ENCODE measurements at places on chromosomes 16 and 17.

DNA sequence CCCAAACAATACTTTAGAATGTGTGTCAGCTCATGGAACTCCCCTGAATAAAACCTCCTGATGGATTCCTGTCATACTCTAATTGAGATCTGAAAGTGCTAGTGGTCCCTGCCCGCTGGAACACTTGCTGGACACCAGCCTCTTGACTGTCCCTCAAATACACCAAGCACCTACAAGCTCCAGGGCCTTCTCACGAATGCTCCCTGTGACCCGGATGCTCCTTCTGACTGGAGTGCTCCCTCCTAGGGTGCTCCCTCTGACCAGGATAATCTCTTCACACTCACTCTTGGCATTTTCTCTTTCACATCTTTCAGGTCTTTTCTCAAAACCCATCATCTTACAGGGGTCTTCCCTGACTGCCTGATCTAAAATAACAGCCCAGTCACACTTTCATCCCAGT lies 205.9 kb downstream of the SLC39A11 start:
- no peak for DNase-seq

DNA sequence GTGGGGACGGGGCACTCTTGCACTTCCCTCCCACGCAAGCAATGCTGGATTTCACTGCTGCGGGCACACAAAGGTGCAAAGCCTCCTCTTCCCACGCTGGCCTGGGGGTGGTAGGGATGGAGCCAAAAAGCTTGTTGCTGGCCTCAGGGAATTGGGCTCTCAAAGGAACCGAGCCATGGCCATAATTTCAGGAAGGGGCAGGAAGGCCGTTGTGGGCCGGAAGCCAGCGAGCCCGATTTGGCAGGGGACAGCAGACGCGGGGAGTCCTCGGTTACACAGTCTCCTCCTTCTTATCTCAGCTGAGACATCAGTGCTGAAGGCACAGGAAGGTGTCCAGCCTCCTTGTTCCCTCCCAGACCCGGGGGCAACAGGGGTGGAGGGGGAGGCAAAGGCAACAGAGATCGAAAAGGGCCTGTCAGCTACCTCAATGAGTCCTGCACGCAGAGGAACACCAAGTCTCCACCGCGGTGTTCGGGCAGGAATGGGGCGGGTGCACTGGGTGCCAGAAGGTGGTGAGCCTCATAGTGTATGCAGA lies 59.5 kb downstream of the SLFN11 start:
- DNase-seq, result peak; percentile 70

GRCh38 chr17:11495613-11496012 lies 102.7 kb upstream of the DNAH9 start:
- no peak for DNase-seq

- no peak for DNase-seq
Measured at GRCh38 chr17:36784633-36785032, 152.6 kb upstream of the LHX1 start.

GRCh38 chr17:76440751-76441362 lies 12.1 kb downstream of the UBE2O start:
- DNase-seq, result no peak

DNA sequence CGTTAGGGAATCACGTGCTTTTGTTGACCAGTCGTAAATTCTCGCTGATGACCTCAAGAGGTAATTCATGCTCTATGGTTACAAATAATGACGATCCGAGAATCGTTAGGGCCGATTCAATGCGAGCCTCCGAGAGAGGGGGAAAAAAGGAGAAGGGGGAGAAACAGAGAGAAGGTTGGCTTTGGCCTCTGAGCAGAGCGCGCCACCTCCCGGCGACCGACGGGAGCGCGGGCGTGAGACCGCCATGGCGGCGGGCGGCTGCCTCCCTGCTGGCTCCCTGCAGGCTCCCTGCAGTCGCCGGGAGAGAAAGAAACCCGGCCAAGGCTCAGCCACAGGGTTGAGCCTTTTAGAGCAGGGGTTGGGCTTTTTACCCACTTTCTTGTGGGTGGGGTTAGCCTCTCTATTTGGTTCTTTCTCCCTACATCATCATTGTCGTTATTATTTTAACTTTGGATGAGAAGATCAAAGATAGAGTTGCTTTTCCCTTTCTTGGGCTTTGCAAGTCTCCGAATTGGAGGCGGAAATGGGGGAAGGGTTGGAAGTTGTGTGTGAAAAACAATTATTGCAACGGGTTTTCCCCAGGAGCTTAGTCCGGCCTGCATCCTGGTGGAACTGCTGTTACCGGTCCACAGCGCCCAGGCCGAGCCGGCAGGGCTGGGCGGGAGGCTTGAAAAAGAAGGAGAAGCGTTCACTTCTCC lies 410 bp upstream of the HOXB5 start:
- DNase-seq, result peak; percentile 93

GRCh38 chr16:58853854-58854791 lies 120.0 kb upstream of the GOT2 start:
- no peak for DNase-seq

DNA sequence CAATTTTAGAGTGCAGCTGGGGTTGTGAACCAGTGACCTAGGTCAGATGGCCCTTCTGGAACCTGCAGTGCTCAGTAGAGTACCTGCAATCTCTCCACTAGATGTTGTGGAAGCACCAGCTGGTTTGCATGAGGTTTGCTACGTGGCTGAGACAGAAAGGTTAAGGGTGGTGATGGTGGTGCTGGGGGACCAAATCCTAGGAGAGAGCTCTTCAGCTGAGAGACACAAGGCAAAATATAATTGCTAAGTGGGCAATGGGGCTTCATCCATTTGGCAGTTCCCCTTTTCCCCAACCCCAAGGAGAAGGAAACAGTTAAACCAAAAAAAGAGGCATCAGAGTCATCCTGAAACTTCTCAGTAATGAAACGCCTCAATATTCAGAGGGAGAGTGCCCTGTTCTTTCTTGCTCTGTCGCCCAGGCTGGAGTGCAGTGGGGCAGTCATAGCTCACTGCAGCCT lies 13.9 kb downstream of the ITPRIPL2 start:
- DNase-seq, result no peak
